Activated B cell treated with CpG ODN at 0.5 μM for 24 hours (primary cell): ENCODE measurements at places on chromosomes 2 and 18.

DNA sequence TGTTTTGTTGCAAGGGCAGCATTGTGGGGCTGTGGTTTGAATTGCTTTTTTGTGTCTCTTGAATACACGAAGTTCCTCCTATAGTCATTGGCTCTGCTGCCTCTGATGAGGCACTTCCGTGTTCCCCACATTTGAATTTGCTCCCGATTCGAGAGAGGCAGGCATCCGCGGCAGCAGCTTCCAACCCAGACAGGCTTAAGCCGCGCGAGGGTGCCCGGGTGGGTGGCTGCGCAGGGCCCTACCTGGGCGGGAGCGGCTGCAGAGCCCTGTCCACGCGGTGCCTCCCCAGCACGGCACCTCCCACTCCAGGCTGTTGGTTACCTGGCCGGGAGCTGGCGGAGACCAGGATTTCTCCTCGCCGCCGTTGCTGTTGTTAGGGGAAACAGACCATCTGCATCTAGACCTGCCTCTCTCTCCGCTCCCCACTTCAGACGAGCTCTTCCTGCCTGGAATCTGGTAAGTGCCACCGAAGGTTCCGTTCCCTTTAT, 151.3 kb downstream of the NEDD4L start:
- H3K4me3 ChIP-seq: peak overlapping the region; percentile 85
- DNase-seq: peak; percentile 34
- no peaks in the 10 kb centered on the region for H3K36me3 ChIP-seq
- H3K4me1 ChIP-seq: peaks cover 25% of the 10 kb centered on the region
- H3K27ac ChIP-seq: peak overlapping the region; percentile 54

- peaks cover 24% of the 10 kb centered on the region for H3K4me1 ChIP-seq
- no peak overlapping the region for H3K4me3 ChIP-seq
- no peak overlapping the region for H3K27ac ChIP-seq
- H3K36me3 ChIP-seq: peaks cover 84% of the 10 kb centered on the region
- H3K27me3 ChIP-seq: no peaks in the 10 kb centered on the region
- DNase-seq: no peak
These were observed 18.5 kb downstream of the SFTPB start for GRCh38 chr2:85649201-85650190.

- H3K27me3 ChIP-seq: peaks cover 7% of the 10 kb centered on the region
- no peak for DNase-seq
- H3K27ac ChIP-seq: no peak overlapping the region
- H3K4me1 ChIP-seq: no peaks in the 10 kb centered on the region
- H3K4me3 ChIP-seq: no peak overlapping the region
These were observed 494.7 kb downstream of the STK39 start for GRCh38 chr2:167752734-167753133.

DNA sequence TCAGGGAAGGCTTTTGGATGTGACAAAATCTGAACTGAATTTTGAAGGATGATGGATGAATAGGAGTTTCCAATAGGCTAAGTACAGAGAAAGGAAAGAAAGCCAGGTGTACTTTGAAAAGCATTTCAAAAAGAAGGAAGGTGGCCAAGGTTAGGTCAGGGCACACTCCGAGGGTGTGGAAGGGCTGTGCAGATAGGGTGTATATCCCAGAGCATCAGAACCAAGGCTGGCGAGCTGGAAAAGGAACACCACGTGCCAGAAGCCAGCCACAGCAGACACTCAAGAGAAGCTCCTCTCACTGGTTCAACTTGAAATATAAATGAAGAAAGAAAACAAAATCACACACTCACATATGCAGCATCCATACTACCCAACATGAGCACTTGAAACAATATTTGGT, 51.0 kb downstream of the RPL31 start:
- H3K4me1 ChIP-seq: no peaks in the 10 kb centered on the region
- no peaks in the 10 kb centered on the region for H3K36me3 ChIP-seq
- H3K4me3 ChIP-seq: no peak overlapping the region
- H3K27me3 ChIP-seq: no peaks in the 10 kb centered on the region

DNA sequence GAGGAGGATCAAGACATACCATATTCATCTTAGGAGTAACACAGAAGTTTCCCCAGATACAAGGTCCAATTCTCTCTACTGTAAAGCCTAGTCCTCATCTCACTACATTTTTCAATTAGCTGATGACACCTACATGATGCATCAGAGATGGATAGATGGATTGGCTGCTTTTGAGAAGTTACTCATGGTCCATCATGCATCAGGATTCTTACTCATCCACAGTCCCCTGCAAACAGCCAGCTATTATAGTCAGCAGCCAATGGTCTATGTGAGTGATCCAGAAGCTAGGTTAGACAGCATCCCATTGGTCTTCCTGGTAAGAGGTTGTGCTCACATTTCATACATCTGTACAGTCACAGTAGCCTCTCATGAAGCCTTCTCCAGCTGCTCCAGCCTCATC, 154.5 kb upstream of the NRP2 start:
- DNase-seq: no peak
- H3K36me3 ChIP-seq: no peaks in the 10 kb centered on the region
- H3K27me3 ChIP-seq: peaks cover 15% of the 10 kb centered on the region
- H3K27ac ChIP-seq: no peak overlapping the region

DNA sequence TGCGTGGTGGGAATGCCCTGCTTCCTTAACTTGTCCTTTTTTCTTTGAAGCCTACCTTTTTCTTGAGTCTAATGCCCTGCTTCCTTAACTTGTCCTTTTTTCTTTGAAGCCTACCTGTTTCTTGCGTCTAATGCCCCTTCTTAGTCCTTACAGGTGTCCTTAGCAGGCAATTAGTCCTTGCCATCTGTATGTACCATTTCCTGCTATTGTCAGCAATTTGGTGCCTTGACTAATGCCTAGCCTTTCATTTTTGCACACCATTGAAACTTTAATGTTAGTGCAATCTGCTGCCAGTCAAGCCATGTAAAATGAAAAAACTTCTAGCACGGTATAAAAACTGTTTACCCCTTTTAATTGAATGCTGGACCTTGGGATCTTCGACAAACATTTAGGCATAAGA, 4.3 kb downstream of the KDM3A start:
- no peak for DNase-seq
- peaks cover 76% of the 10 kb centered on the region for H3K36me3 ChIP-seq
- no peak overlapping the region for H3K4me3 ChIP-seq
- H3K4me1 ChIP-seq: peaks cover 54% of the 10 kb centered on the region
- H3K27me3 ChIP-seq: no peaks in the 10 kb centered on the region

- H3K4me3 ChIP-seq: no peak overlapping the region
- no peak overlapping the region for H3K27ac ChIP-seq
- DNase-seq: no peak
These were observed 26.7 kb upstream of the NTSR2 start for GRCh38 chr2:11696736-11697102.

DNA sequence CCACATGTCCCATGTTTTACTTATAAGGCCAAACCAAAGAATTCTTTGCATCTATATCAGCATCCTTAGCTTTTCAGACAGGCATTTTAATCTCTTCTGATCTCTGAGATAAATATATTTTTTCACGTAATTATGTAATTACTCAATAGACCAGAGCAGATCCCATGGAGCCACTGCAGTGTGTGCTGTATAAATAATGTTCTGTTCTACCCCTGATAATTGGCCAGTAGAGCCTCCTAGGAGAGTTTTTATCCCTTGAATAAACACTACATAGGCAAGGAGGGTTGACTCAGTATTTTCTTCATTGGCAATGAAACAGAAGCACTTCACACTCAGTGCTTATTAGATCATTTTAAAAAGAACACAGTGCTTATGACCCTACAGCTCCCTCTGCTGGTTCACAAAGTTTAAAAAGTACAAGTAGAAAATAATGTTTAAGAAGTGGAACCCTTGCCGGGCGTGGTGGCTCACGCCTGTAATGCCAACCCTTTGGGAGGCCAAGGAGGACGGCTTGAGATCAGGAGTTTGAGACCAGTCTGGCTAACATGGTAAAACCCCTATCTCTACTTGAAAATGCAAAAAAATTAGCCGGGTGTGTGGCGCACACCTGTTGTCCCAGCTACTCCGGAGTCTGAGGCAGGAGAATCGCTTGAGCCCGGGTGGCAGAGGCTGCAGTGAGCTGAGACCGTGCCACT, 91.9 kb downstream of the PPP1R1C start:
- H3K27me3 ChIP-seq: peaks cover 3% of the 10 kb centered on the region
- no peaks in the 10 kb centered on the region for H3K36me3 ChIP-seq
- no peak overlapping the region for H3K27ac ChIP-seq

DNA sequence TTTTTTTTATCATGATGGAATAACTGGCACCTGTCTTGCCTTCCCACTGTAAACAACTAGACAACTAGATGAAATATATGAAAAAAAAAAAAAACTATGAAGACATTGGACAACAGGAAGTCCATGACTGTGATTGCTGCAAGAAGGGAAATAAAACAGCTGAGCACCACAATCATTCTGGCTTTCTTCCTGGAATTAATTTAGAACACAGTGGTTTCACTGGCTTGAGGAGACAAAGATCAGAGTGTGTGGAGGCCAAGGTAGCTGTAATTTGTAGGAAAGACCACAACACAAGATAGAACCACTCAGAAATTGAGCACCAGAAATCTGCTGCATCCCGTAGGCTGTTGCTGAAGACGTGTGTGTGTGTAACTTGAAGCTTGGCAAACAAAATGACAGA, 121.1 kb upstream of the PID1 start:
- no peaks in the 10 kb centered on the region for H3K27me3 ChIP-seq
- no peak overlapping the region for H3K4me3 ChIP-seq
- no peak for DNase-seq
- H3K36me3 ChIP-seq: no peaks in the 10 kb centered on the region
- no peaks in the 10 kb centered on the region for H3K4me1 ChIP-seq
- H3K27ac ChIP-seq: no peak overlapping the region

GRCh38 chr18:71597219-71597618, 946.9 kb downstream of the CBLN2 start:
- H3K4me1 ChIP-seq: no peaks in the 10 kb centered on the region
- no peaks in the 10 kb centered on the region for H3K36me3 ChIP-seq
- H3K4me3 ChIP-seq: no peak overlapping the region
- H3K27me3 ChIP-seq: no peaks in the 10 kb centered on the region

GRCh38 chr2:12918835-12919445, 202.2 kb downstream of the TRIB2 start:
- no peak overlapping the region for H3K4me3 ChIP-seq
- no peaks in the 10 kb centered on the region for H3K36me3 ChIP-seq
- no peak overlapping the region for H3K27ac ChIP-seq
- no peak for DNase-seq

DNA sequence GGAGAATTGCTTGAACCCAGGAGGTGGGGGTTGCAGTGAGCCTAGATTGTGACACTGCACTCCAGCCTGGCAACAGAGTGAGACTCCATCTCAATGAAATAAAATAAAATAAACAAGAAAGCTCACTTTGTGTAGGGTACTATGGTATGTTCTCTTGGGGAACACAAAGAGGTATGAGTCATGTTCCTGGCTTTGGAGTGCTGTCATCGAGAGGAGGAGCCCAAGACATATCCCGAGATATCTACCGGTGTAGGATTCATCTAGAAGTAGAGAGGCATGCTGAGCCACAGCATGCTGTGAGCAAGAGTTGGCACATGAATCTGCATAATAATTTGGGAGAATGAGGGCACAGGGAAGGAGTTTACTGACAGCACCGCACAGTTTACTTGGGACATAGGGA, 244.9 kb upstream of the EPHA4 start:
- DNase-seq: no peak
- no peak overlapping the region for H3K27ac ChIP-seq
- H3K36me3 ChIP-seq: no peaks in the 10 kb centered on the region
- H3K4me1 ChIP-seq: no peaks in the 10 kb centered on the region

GRCh38 chr18:58542426-58543159, 86.3 kb downstream of the ALPK2 start:
- no peaks in the 10 kb centered on the region for H3K36me3 ChIP-seq
- DNase-seq: no peak
- H3K27ac ChIP-seq: peak overlapping the region; percentile 65

- H3K36me3 ChIP-seq: no peaks in the 10 kb centered on the region
- peaks cover 15% of the 10 kb centered on the region for H3K4me1 ChIP-seq
- peak overlapping the region; percentile 67 for H3K27ac ChIP-seq
- no peak for DNase-seq
These were observed 28.3 kb downstream of the MYO7B start for GRCh38 chr2:127563458-127564428.

DNA sequence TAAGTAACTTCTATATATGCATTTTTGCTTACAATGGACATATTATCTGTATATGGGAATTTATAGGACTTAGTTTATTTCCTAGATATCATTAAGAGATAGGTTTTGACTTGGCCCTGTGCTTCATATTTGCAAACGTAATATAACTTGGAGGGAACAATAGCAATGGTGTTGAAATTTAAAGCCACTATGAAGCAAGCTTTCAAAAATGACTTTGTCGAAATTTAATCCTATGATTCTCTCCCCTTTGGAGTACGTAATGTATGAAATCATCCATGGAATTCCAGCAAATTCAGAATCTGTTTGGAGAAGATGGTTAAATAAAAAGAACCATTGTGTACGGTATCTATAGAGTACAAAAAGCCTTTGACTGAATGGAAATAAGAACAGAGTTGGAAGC, 486.3 kb downstream of the ARHGAP15 start:
- H3K4me1 ChIP-seq: no peaks in the 10 kb centered on the region
- no peaks in the 10 kb centered on the region for H3K27me3 ChIP-seq
- no peak for DNase-seq
- H3K27ac ChIP-seq: no peak overlapping the region
- peaks cover 61% of the 10 kb centered on the region for H3K36me3 ChIP-seq
- H3K4me3 ChIP-seq: no peak overlapping the region

DNA sequence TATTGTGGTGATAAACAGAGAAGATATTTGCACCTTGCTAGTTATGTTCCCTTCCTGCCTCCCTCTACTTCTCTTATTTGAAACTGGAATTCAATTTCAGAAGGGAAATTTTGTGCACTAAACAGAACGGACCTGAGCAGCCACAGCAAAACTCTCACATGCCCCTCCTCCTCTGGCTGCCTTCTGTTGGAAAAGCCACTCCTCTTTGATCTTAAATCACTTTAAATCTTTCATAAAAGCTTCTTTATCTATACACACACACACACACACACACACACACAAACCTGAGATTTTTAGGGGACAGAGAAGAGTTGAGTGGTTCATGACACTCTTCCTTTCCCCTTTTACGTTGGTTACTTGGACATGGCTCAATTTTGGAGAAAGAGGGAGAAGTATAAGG, 5.6 kb downstream of the TBR1 start:
- no peak for DNase-seq
- H3K27ac ChIP-seq: no peak overlapping the region
- H3K4me3 ChIP-seq: no peak overlapping the region
- H3K36me3 ChIP-seq: no peaks in the 10 kb centered on the region
- peaks cover 50% of the 10 kb centered on the region for H3K4me1 ChIP-seq

DNA sequence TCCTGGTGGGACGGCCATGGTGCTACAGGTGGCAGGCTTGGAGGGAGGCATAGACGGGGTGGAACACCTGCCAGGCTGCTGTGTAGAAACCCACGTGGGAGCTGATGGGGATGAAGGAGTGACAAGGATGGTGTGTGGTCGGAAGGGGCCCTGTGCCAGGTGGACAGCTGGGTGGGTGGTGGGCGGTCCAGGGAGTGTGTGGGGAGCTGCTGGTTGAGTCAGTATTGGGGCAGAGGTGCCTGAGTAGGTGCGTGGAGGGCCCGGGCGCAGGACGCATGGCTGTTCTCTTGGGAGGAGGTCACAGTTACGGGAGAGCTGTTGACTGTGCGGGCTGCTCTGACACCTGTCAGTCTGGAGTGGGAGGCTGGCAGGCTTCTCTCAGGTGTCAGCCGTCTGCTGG, 12.6 kb upstream of the D2HGDH start:
- H3K4me3 ChIP-seq: no peak overlapping the region
- no peaks in the 10 kb centered on the region for H3K27me3 ChIP-seq
- H3K4me1 ChIP-seq: no peaks in the 10 kb centered on the region
- H3K27ac ChIP-seq: no peak overlapping the region
